ENCODE measurements at places on chromosomes 13 and 19. TPM values are rescaled to one million over a fixed set of nuclear protein-coding genes. Genes with fewer than 3 reads are reported as not detected.

Gene WASF3
- 9.9 TPM for total RNA-seq

Gene NCR1
- total RNA-seq: not detected

Gene ZNF880
- 18.2 TPM for total RNA-seq

Gene FPR1
- total RNA-seq: 0.44 TPM

Gene USHBP1
- total RNA-seq: not detected

Gene CYP4F8
- not detected for total RNA-seq

Gene KRTDAP
- total RNA-seq: not detected

Gene TTC9B
- total RNA-seq: not detected

Gene B3GNT8
- 1.7 TPM for total RNA-seq

Gene SHISA7
- not detected for total RNA-seq

Gene C3
- total RNA-seq: 203 TPM

Gene UBE2L5
- total RNA-seq: not detected

Gene EPSTI1
- total RNA-seq: 2.6 TPM

Gene CRB3
- not detected for total RNA-seq

Gene TSEN34
- 78.5 TPM for total RNA-seq

Gene LSM4
- 171 TPM for total RNA-seq

Gene IQCN
- total RNA-seq: 0.57 TPM

Gene NLRP9
- not detected for total RNA-seq

Gene ACP7
- not detected for total RNA-seq

Gene ZNF552
- total RNA-seq: 6.6 TPM

Gene PINLYP
- total RNA-seq: 2.4 TPM

Gene MPND
- 2.9 TPM for total RNA-seq

Gene MAG
- 0.43 TPM for total RNA-seq

Gene ZNF91
- 12.0 TPM for total RNA-seq

Gene CERS1
- total RNA-seq: 0.66 TPM

Gene FRY
- 15.9 TPM for total RNA-seq

Gene C19orf67
- not detected for total RNA-seq

Gene ZNF93
- 2.0 TPM for total RNA-seq

Gene RASA3
- 47.1 TPM for total RNA-seq

Gene SERTM1
- not detected for total RNA-seq

Gene S1PR2
- total RNA-seq: 41.9 TPM

Gene KIR3DL1
- not detected for total RNA-seq

Gene APOC1
- 4.4 TPM for total RNA-seq

Gene LHFPL6
- total RNA-seq: 47.2 TPM

Gene CABP5
- not detected for total RNA-seq

Gene NAPSA
- not detected for total RNA-seq

Gene CD70
- not detected for total RNA-seq

Gene PLIN4
- total RNA-seq: under 0.01 TPM

Gene ZNF227
- 17.5 TPM for total RNA-seq

Gene NALCN
- total RNA-seq: 8.2 TPM

Gene IGSF23
- total RNA-seq: not detected

Gene INSL3
- not detected for total RNA-seq

Gene KIR2DL1
- total RNA-seq: not detected

Gene CFD
- 2.4 TPM for total RNA-seq

Gene ATP4B
- total RNA-seq: not detected

Gene RHPN2
- 15.3 TPM for total RNA-seq

Gene KDELR1
- 129 TPM for total RNA-seq
